ENCODE measurements at places on chromosomes 2 and 18.
A peak's percentile ranks its signal among the peaks of the same experiment; 100 is the strongest.

GRCh38 chr18:35131387-35132020 lies 90.3 kb downstream of the MAPRE2 start:
- DNase-seq: no peak

GRCh38 chr2:99554238-99554637 lies 64.4 kb upstream of the REV1 start:
- DNase-seq: no peak

DNA sequence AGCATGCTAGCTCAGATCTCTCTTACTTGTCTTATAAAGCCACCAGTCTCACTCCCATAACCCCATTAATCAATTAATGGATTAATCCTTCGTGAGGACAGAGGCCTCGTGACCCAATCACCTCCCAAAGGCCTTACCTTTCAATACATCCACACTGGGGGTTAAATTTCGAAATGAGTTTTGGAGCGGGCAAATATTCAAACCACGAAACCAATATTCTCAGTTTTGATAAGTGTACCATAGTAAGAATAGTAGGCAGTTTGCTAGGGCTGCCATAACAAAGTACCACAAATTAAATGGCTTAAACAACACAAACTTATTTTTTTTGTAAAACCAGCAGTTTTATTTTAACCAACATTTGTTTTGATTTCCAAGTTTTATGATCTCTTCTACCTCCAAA lies 15.2 kb downstream of the HIBCH start:
- no peak for DNase-seq

GRCh38 chr2:46850742-46851141 lies 64.9 kb downstream of the MCFD2 start:
- peak; percentile 68 for DNase-seq

- DNase-seq: no peak
Observed at GRCh38 chr2:9905413-9905812, 46.1 kb upstream of the GRHL1 start.

DNA sequence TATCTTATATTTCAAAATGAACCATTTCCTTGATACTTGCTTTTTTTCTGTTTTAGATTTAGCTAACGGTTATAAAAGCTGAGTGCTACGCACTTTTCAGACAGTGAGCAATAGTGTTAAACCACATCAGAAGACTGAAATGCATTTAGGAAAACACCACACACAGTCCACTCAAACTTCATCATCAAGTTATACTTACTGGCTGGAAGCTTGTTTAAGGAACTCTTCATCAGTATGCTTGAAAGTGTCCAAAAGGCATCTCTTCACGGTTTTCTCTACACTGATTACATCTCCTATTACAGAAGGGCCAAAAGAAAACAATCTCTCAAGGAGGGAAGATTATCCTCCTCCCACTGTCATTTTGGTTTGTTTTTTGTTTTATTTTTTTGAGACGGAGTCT lies 19.7 kb downstream of the ILKAP start:
- no peak for DNase-seq

DNA sequence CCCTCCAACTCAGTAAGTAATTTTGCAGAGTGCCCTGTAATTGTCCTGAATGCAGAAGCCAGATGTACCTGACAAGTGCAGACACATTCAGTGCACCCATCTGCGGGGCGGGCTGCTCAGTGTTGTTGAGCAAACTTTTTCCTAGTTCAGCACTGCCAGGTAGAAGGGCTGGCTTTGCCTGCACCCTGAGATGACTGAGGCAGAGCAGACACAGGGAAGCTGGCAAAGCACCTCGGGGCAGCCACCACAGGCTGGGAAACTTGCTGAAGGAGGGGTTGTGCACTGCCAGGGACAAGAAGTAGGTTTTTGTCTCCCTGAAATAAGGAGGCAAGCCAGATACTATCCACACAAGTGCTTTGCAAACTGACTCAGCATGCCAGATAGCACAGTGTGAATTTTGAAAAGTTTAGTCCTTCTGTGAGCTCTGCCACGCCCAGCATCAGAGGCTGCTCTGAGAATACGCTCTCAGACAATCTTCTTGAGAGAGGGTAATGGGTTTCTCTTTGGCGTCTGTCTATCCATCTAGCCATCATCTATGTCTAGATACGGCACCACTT lies 62.3 kb downstream of the SOWAHC start:
- DNase-seq: no peak

GRCh38 chr2:75053484-75054112 lies 95.2 kb downstream of the POLE4 start:
- no peak for DNase-seq

Measured in AG10803 (cell line).